ENCODE measurements at places on chromosomes 16 and 17. TPM values are rescaled to one million over a fixed set of nuclear protein-coding genes. Genes with fewer than 3 reads are reported as not detected.

Gene PMFBP1
- total RNA-seq = 0.41 TPM

Gene NECAB2
- 6.9 TPM for total RNA-seq

Gene PGS1
- total RNA-seq = 18.8 TPM

Gene PRAC2
- total RNA-seq = not detected

Gene WDR81
- 10.2 TPM for total RNA-seq

Gene SPNS3
- total RNA-seq = 0.41 TPM

Gene SEZ6L2
- 43.2 TPM for total RNA-seq

Gene RCVRN
- total RNA-seq = under 0.01 TPM

Gene RUNDC3A
- total RNA-seq = 123 TPM

Gene PRM1
- total RNA-seq = not detected

Gene CDRT15
- not detected for total RNA-seq

Gene ZP2
- total RNA-seq = not detected

Gene OR2C1
- total RNA-seq = 0.82 TPM

Gene SEPTIN12
- not detected for total RNA-seq

Gene IRX5
- 0.41 TPM for total RNA-seq

Gene SPN
- under 0.01 TPM for total RNA-seq

Gene AARSD1
- total RNA-seq = 28.5 TPM

Gene MT3
- total RNA-seq = 7.3 TPM

Gene TAC4
- not detected for total RNA-seq

Gene IGFALS
- total RNA-seq = under 0.01 TPM

Gene P2RX1
- total RNA-seq = not detected

Gene PDIA2
- total RNA-seq = 11.4 TPM

Gene SEBOX
- total RNA-seq = not detected

Gene SAMD14
- 21.2 TPM for total RNA-seq

Gene CEP131
- 13.0 TPM for total RNA-seq

Data from frontal cortex (tissue), 4 donors.